ENCODE measurements at places on chromosomes 6 and 20.

DNA sequence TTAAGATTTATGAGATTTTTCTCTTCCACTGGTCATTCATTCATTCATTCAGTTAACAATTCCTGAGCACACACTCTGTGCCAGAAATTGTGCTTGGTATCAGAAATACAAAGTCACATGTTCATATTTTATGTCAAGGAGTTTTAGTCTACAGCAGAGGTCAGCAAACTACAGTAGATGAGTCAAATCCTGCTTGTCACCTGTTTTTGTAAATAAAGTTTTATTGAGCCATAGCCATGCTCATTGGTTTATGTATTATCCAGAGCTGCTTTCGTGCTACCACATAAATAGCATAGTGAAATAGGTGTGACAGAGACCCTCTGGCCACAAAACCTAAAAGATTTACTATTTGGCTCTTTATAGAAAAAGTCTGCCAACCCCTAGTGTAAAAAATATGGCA lies 46.8 kb downstream of the THEMIS start:
- no peak for DNase-seq

GRCh38 chr20:35690265-35690664 lies 8.9 kb downstream of the NFS1 start:
- no peak for DNase-seq

GRCh38 chr20:62494537-62494936 lies 18.7 kb upstream of the GATA5 start:
- DNase-seq: no peak

DNA sequence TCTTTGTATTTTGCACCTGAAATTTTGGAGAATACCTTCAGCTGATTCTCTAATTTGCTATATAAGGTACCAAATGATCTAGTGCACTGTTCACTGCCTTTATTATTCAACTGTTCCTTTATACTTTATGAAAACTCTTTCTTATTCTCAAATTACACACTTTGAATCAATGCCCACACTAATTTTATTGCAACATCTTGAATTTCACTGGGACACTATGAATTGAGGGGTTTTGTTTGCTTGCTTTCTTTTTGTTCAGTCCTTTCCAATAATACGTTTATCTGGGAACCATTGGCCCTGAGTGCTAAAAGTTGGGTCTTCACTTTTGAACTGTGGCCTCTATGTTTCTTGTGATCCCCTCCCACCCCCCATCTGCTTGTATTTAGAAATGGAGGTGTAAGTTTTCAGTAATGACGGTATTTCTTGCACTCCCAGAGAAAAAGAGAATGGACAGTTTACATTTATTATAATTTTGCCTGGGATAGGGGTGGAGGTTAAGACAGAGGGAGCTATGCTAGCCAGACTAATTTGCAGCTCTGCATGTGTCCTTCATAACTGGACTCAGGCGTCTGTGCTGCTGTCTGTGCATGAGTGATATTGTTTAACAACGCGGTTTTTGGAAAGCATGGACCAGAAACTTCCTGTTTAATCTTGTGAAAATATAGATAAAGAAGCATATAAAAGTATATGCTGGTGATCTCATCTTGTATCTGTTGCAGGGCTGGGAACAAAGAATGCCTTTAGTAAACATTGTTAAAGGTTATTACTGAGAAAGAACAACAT lies 98.1 kb downstream of the DNAH8 start:
- DNase-seq: no peak

DNA sequence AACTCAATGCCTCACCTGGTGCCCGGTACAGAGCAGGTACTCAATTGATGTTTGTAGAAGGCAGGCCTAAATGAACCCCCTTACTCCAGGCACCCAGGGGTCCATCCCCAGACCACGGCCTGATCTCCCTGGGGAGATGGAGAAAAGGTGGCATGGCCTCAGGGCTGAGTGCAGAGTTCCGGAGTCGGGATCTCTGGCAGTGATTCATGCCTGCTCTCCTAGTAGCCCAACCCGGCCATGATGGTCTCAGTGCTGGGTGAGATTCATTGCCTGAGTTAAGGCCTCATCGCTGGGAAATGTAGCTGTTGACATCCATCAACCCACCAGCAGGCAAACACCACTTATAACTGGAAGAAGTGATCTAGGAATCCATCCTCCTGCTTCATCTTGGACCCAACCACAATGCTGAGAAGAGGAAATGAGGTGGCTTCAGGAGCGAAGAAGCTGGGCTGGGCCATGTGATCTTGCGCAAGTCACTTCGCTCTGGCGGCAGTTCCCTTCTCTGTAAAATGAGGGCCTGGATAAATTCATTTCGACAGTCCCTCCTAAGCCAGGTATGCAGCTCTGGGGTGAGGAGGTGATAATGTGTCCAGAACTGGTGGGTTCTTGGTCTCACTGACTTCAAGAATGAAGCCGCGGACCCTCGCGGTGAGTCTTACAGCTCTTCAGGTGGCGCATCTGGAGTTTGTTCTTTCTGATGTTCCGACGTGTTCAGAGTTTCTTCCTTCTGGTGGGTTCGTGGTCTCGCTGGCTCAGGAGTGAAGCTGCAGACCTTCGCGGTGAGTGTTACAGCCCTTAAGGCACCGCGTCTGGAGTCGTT lies 24.7 kb downstream of the ETV7 start:
- no peak for DNase-seq

DNA sequence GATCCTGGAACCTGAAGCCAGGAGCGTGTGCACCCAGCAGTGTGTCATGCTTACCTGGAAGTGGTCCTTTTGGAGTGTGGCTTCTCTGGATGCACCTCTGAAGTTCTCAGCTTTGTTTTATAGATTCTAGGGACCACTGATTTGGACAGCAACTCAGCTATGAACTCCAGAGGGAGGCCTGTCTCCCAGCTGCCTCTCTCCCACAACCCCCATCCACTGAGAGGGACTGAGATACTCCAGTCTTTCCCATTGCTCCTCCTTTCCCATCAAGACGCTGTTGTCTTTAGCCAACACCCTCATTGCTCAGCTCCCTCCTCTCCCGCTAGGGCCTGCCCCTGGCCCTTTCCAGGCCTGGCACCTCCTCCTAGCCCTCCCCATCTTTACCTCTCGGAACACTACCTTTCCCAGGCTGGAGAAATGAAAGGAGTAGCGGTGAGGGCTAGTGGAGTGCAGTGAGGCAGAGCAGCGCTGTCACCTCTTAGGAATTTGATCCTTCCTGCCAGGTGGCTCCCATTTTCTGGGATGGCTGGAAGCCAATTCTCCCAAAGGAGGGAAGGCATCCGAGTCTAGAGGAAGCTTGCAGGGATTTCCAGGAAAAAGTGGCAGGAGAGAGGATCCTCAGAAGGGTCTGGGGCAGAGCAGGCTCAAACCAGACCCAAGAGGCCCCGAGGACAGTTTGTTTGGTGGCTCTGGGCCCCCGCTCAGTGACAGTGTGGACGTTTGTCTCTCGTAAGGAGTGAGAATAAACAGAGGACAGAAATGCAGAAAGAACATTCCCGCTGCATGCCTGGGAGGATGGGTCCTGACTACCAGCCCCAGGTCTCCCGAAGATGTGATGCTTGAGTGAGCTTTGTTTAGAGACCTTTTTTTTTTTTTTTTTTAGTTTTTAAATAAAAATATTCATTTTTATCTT lies at the start of gene LRRN4:
TSS of gene LRRN4 (minus strand) at position 285 of the 913 bp plus-strand sequence. CDS start 1,261 bp downstream, outside the sequence.
- no peak for DNase-seq

DNA sequence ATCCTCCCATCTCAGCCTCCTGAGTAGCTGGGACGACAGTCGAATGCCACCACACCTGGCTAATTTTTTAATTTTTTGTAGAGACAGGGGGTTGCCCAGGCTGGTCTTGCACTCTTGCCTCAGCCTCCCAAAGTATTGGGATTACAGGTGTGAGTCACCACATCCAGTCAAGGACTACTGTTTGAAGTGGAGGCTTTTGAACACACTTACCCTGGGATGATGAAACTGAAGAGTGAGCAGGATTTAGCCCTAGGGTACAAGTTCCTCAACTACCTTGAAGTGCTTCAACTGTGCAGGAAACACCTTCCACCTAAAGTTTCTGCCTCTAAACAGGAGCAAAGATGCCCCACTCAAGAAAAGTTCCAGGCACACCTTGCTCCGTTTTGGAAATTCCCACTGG lies 15.7 kb upstream of the PARD6B start:
- DNase-seq: no peak

GRCh38 chr6:116191881-116192280 lies 62.0 kb downstream of the TSPYL4 start:
- no peak for DNase-seq

DNA sequence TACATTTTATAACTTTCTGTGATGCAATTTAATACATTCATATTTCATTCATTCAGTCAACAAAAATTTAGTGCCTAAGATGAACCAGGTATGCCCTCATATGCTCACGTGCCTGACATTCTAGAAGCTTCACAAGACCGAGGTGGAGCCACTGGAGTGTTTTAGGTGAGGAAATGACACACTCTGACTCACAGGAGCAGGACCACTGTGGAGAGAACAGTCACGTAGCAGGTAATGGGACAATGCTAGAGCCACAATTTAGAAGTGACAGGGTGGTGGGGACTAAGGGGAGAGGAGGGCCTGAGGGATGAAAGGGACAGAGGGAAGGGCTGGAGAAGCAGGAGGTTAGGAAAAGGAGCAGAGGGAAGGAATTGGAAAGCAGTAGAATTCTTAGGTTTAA lies 17.6 kb upstream of the HLA-A start:
- DNase-seq: no peak

All from SK-N-SH (cell line).